Left lung (tissue), 14 donors: ENCODE measurements at places on chromosomes 13 and 19. TPM values are rescaled to one million over a fixed set of nuclear protein-coding genes. Genes with fewer than 3 reads are reported as not detected.
A peak's percentile ranks its signal among the peaks of the same experiment; 100 is the strongest.

FPR1 gene
- 193 TPM for total RNA-seq

LGALS4 gene
- total RNA-seq, result 0.64 TPM

ZNF132 gene
- total RNA-seq, result 7.1 TPM

CEACAM1 gene
- 12.4 TPM for total RNA-seq

PSG1 gene
- total RNA-seq, result not detected

DNA sequence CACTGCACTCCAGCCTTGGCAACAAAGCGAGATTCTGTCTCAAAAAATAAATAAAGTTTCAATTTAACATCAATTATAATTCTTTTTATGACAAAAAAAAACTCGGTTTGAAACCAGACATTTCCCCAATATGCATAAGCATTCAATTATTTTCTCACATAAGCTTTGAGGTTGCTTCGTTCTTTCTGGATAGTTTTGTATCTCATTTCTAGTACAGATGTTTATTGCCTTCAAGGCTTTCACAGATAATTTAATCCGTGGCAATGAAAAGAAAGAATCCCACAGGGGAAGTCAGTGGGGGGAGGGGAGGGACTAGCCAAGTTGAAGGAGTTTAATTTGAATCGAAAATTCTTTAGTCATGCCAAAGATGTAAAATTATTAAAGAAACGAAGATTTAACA lies 29.6 kb upstream of the TSC22D1 start:
- no peak for DNase-seq
- H3K4me1 ChIP-seq, result no peaks in the 10 kb centered on the region
- no peaks in the 10 kb centered on the region for H3K36me3 ChIP-seq

- no peak overlapping the region for H3K4me3 ChIP-seq
- H3K36me3 ChIP-seq, result no peaks in the 10 kb centered on the region
- no peaks in the 10 kb centered on the region for H3K27me3 ChIP-seq
- no peak overlapping the region for H3K27ac ChIP-seq
Measured at GRCh38 chr13:33683376-33683775, 134.6 kb upstream of the RFC3 start.

DNA sequence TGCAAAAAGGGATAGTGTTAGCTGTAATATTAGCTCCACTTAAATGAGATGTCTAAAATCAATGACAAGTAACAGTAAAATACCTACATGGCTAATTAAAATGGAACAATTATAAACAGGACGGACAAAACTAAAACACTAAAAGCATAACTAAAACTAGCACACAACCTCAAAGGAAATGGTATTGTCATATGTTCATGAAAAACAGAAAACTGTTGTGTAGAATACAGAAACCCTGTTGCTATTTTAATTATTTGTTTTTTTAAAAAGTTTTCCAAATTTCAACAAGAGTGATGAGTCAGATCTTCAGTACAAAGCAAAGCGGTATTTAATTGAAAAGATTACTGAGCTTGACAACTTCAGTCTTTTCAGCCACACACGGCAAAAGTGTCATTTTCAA lies 4.2 kb downstream of the RCBTB2 start:
- no peak overlapping the region for H3K4me3 ChIP-seq
- H3K27me3 ChIP-seq, result no peaks in the 10 kb centered on the region
- no peak overlapping the region for H3K27ac ChIP-seq
- H3K4me1 ChIP-seq, result peaks cover 24% of the 10 kb centered on the region

DNA sequence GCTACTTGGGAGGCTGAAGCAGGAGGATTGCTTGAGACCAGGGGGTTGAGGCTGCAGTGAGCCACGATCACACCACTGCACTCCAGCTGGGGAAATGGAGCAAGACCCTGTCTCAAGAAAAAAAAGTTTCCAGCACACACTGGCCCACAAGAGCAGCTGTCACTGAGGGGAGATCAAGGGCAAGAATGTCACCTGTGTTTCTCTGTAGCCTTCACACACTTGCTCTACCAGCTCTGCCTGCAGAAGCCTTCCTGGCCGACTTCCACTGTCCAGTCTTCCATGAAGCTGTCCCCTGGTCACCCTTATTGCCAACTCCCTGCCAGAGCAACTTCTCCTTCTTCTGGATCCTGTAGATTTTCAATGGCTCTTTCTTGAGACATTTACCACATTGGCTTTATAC lies 158.0 kb downstream of the KCTD15 start:
- DNase-seq, result no peak
- no peaks in the 10 kb centered on the region for H3K27me3 ChIP-seq
- no peak overlapping the region for H3K4me3 ChIP-seq
- no peaks in the 10 kb centered on the region for H3K4me1 ChIP-seq
- H3K36me3 ChIP-seq, result no peaks in the 10 kb centered on the region

DNA sequence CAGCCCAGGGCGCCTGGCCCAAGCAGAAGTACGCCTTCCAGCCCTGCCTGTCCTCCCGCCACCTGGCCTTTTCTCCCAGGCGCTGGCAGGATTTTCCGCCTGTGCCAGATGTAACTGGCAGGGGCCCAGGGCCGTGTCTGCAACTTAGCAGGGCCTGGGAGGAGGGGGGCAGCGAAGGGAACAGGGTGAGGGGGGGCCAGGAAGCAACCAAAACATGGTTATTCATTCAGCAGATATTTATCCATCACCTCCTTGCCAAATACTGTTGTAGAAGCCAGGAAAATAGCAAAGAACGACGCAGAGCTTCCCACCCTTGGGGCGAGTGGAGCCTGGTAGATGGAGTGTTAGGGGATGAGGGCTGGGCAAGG lies 5.6 kb downstream of the TLE6 start:
- H3K36me3 ChIP-seq, result no peaks in the 10 kb centered on the region
- peak; percentile 92 for DNase-seq
- peak overlapping the region; percentile 66 for H3K27ac ChIP-seq
- no peak overlapping the region for H3K4me3 ChIP-seq
- peaks cover 27% of the 10 kb centered on the region for H3K4me1 ChIP-seq

GRCh38 chr19:7441468-7442146 lies 47.2 kb downstream of the PEX11G start:
- DNase-seq, result no peak
- H3K27me3 ChIP-seq, result no peaks in the 10 kb centered on the region
- no peak overlapping the region for H3K4me3 ChIP-seq
- peaks cover 8% of the 10 kb centered on the region for H3K36me3 ChIP-seq
- H3K27ac ChIP-seq, result no peak overlapping the region

- no peaks in the 10 kb centered on the region for H3K36me3 ChIP-seq
- no peaks in the 10 kb centered on the region for H3K27me3 ChIP-seq
- H3K27ac ChIP-seq, result no peak overlapping the region
- no peaks in the 10 kb centered on the region for H3K4me1 ChIP-seq
Measured at GRCh38 chr19:13537454-13537853, 31.2 kb upstream of the CACNA1A start.

- peaks cover 31% of the 10 kb centered on the region for H3K4me1 ChIP-seq
- no peaks in the 10 kb centered on the region for H3K36me3 ChIP-seq
- peak overlapping the region; percentile 7 for H3K27ac ChIP-seq
- DNase-seq, result no peak
Measured at GRCh38 chr19:40286971-40287421, 1.9 kb upstream of the AKT2 start.

- H3K36me3 ChIP-seq, result no peaks in the 10 kb centered on the region
- DNase-seq, result peak; percentile 44
- no peak overlapping the region for H3K27ac ChIP-seq
- no peaks in the 10 kb centered on the region for H3K4me1 ChIP-seq
- H3K27me3 ChIP-seq, result no peaks in the 10 kb centered on the region
- H3K4me3 ChIP-seq, result no peak overlapping the region
Measured at GRCh38 chr19:54684527-54684926, 21.7 kb downstream of the LILRB4 start.

DNA sequence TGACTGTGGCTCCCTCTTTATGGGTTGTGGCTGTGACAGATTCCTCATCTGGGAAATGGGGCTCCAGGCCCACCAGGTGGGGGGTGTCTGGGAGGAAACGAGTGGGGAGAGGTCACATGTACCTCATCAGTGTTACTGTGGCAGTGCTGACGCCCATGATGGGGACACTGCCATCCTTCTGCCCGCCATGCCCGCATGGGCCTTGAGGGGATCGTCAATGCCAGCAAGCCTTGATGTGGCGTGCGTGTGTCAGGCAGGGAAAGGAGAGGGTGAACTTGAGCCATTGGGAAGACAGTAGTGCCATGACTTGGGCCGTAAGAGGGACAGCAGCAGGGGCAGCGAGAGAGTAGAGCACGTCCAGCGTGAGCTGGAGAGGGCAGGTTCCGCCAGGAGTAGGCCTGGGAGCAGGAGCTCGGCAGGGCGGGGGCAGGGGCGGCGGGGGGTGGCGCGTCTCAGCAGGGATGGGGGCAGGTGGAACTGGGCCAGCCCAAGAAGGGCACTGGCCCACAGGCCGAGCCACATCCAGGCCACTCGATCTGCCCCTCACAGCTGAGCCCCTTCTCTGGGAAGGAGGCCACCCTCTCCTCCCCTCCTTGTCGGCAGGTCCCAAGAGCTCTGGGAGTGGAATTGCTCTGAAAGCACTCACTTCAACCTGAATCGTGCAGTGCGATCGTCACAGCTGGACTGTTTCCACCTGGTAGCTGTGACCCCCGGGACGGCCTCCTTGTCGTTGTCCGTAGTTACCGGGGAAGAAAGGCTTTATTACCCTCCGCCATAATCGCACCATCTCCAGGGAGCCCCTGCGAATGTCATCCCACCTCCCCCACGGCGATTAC lies 9.9 kb downstream of the KLHL26 start:
- H3K27ac ChIP-seq, result no peak overlapping the region
- no peaks in the 10 kb centered on the region for H3K27me3 ChIP-seq
- H3K36me3 ChIP-seq, result no peaks in the 10 kb centered on the region
- H3K4me1 ChIP-seq, result peaks cover 11% of the 10 kb centered on the region
- DNase-seq, result no peak
- no peak overlapping the region for H3K4me3 ChIP-seq

GRCh38 chr13:101945435-101945834 lies 456.4 kb downstream of the FGF14 start:
- no peaks in the 10 kb centered on the region for H3K27me3 ChIP-seq
- DNase-seq, result no peak
- H3K4me1 ChIP-seq, result no peaks in the 10 kb centered on the region
- H3K4me3 ChIP-seq, result no peak overlapping the region
- no peak overlapping the region for H3K27ac ChIP-seq

- DNase-seq, result no peak
- H3K4me1 ChIP-seq, result peaks cover 14% of the 10 kb centered on the region
- no peak overlapping the region for H3K4me3 ChIP-seq
- no peaks in the 10 kb centered on the region for H3K27me3 ChIP-seq
- H3K27ac ChIP-seq, result peak overlapping the region; percentile 49
Measured at GRCh38 chr13:50358231-50359040, 343.2 kb downstream of the KCNRG start.
